ENCODE measurements at places on chromosomes 1 and 21.

DNA sequence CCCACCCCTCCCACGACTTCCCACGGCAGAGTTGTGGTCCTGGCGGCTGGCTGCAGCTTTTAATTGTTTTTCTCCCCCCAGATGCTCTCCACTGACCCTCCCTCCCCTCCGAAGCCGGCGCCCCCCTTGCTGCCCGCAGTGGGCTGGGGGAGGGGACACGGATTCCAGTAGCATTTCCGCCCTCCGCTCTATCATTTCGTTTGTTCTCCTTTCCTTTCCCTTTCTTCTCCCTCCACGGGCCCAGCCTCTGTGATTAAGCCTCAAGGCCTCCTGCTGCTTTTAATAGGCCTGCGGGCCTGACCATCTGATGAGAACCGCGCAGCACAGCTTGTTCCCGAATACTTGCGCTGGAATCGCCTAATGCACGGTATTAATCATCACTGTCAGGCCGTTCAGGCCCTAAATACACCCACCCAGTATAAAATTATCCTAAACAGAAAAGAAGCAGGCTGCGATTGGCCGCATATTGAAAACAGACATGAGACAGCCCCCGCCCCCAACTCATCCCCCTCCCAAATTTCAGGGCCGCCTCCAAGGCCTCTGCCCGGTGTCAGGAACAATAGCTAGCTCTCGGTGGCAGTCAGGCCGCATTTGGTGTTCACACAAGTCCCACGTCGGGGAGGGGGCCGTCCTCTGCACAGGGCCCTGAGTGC, 102.0 kb upstream of the ARHGEF16 start:
- DNase-seq, result no peak

GRCh38 chr1:50295566-50295965, 127.7 kb downstream of the DMRTA2 start:
- no peak for DNase-seq

- DNase-seq, result no peak
Measured at GRCh38 chr1:14498839-14499238, 99.6 kb upstream of the KAZN start.

DNA sequence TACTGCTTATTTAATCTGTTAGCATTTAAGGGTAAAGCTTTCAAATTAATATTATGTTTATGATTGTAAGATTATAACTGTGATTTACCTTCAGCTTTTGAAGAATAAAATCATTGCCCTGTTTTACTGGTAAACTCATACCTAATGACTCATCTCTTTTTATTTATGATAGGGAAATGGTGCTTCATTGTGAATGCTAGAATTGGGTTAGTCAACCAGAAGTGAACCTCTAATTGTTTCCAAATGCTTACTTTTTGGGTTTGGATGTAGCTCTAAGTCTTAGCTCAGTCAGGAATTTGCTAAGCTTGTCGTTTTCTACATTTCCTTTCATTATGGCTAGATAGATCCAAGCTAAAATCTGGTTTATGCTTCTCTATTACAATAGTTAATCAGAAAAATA, 59.4 kb downstream of the SLC30A7 start:
- DNase-seq, result peak; percentile 82

DNA sequence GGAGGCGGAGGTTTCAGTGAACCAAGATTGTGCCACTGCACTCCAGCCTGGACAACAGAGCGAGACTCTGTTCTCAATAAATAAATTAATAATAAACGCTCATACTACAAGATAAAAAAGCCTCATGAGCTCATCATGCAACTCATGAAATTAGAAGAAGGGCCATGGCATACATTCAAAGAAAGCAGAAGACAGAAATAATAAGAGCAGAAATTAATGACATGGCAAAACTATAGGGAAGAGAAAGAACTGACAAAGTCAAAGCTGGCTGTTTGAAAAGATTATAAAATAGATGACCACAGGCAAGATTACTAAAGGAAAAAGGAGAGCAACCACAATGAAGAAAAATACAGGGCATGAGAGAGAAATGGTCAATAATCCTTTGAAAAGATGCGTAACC, 14.7 kb upstream of the FUCA1 start:
- no peak for DNase-seq

- peak; percentile 4 for DNase-seq
Measured at GRCh38 chr1:48688102-48688760, 88.5 kb downstream of the BEND5 start.

DNA sequence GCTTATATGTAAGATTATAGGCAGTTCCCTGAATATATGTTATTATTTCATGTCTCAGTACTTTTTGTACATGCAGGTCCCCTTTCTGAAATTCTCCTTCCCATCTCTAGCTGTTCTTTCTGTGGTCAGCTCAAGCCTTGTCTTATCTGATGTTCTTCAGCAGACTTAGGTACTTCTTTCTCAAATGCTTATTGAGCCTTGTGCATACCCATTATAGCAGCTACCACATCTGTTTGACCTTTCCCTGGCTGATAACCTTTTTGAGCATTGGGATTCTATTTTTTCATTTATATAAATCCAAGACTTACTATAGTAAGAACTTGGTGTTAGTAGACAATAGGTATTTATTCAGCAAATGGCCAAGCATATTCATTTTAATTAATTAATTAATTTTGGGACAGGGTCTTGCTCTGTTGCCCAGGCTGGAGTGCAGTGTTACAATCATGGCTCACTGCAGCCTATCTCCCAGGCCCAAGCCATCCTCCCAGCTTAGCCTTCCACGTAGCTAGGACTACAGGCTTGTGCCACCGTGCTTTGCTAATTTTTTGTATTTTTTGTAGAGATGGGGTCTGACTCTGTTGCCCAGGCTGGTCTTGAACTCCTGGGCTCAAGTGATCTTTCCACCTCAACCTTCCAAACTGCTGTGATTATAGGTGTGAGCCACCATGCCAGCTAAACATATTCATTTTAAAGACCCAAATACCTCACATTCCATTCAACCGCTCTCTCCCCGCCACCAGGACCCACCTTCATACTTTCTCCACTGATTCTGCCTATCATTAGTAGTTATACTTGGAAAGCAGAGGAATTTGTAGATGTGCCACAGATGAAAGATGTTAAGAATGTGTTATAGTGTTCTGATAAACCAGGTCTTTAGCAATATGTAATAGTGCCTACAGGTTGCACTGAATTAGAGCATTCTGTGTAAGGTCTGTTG, 16.7 kb downstream of the TIPRL start:
- DNase-seq, result no peak

DNA sequence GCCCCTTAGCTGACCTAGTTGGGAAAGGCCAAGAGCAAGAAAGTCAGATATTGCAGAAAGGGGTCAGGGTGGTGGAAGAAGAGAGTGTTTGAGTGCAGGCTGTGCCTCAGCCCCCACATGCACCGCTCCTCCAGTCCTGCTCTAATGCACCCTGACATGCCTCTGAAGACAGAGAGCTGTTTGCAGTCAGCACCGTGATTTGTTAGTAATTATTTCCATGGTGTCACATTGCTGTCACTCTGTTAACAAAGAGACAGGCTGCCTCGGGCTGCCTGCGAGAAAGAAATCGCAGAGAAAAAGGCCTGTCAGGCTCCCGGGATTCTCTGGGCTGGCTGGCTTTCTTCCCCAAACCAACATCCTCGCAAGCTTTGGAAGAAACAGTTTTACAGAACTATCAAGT, 58.3 kb downstream of the ERI3 start:
- no peak for DNase-seq

DNA sequence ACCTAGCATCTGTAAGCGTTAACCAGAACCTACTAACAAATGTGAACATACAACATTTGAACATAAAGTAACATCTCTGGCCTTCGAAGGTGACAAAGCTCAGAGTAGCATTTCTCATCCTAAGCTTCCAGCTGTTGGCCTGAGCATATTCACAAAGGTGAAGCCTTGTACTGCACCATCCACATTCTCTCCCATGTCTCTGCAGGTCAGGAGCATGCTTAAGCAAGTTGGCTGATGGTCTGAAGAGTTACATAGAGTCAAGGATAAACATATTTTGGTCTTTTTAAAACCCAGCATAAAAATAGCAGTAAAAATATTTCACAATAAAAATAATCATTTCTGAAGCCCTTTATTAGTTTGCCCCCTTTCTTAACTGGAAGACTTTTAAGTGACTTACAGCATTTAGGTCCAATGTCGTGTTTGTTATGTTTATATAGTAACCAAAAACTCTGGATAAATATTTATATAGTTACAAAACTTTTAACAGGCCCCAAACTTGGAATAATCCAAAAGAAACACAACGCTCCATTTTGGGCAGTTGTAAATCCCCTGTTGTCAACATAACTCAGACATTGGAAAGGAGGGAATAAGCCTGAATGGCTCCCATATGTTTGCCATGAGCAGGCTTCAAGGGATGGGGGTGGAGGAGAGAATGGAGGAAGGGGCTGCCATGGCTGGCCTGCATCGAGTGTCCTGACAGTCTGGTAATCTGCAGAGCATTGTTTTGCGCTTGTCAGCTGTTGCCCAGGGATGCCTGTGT, 42.8 kb upstream of the ENAH start:
- no peak for DNase-seq

All from kidney capillary endothelial cell (primary cell).